ENCODE measurements at places on chromosomes 16 and 17. TPM values are rescaled to one million over a fixed set of nuclear protein-coding genes. Genes with fewer than 3 reads are reported as not detected.

DNA sequence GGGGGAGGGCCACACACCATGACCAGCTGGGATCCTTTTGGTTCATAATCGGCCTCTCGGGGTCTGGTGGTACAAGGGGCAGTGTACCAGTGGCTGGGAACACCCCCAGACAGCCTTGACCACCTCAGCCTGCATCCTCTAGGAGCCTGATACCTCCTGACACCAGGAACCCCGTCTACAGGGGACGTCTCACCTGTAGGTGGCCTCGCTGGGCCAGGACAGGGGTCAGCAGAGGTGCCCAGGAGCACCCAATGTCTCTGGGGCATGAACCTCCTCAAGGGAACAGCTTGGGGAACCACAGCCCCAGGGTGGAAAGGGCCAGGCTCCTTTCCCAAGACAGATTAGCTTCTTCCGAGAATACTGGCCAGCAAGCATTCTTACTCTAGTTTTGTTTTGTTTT, 2.5 kb upstream of the METRNL start:
- ATAC-seq = no peak

- ATAC-seq = peak; percentile 3
These were observed 1.7 kb downstream of the YBX2 start for GRCh38 chr17:7292729-7293128.

- no peak for ATAC-seq
These were observed 33.4 kb upstream of the IL34 start for GRCh38 chr16:70612931-70613330.

GRCh38 chr16:2366660-2367309, 26.3 kb upstream of the ABCA3 start:
- ATAC-seq = no peak

GRCh38 chr17:63173903-63174302, 207.9 kb downstream of the TANC2 start:
- peak; percentile 82 for ATAC-seq

DNA sequence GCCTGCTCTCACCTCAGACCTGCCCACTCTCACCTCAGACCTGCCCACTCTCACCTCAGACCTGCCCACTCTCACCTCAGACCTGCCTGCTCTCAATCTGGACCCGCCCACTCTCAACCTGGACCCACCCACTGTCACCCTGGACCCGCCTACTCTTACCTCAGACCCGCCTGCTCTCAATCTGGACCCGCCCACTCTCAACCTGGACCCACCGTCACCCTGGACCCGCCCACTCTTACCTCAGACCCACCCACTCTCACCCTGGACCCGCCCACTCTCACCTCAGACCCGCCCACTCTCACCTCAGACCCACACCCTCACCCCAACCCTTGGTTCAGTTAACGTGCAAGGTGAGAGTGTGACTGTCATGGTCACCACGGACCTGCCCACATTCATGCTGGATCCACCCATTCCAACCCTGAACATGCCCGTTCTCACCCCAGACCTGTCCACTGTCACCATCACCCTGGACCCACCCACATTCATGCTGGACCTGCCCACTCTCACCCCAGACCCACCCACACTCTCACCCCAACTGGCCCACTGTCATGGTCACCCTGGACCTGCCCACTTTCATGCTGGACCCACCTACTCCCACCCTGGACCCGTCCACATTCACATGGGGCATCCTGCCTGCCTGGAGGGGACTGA, 31.2 kb upstream of the ENPP7 start:
- ATAC-seq = no peak

DNA sequence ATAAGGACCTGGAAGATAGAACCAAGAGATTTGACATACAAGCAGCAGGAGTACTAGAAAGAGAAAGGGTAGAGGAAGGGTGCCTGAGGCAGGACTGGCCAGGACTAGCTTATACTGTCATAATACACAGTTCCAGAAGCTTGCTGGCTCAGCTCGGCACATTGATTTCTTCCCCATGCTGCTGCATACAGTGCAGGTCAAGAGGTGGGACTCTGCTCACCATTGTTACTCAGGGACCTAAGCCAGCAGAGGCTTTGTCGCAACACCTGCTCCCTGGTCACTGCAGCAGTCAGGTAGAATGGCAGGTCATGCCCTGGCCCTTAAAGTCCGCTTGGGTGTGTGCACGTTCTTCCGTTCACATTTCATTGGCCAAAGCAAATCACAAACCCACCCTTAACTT, 32.8 kb downstream of the LDHD start:
- ATAC-seq = peak; percentile 30

DNA sequence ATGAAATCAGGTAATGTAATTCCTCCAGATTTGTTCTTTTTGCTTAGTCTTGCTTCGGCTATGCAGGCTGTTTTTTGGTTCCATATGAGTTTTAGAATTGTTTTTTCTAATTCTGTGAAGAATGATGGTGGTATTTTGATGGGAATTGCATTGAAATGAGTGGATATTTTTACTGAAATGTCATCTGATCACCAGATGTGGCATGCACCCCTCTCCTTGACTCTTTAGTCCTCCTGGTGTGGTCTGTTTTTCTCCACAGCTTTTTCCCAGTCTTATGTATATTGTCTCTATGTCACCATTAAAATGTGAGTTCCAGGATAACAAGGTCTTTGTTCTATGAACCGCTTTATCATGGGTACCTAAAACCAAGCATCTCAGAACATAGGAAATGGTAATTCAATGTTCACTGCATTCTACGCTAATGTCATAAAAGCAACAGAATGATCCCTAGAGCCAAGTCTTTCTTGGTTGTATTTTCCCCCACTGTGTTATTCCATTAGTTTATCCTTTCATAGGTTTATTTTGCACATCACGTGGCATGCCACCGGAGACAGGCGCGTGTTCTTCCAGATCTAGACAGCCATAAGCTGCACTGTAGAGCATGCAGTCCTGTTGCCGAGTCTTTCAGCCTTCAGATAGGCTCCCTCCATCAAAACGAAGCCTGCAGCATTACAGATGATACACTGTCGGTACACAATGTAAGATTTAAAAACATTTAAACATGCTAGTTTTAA, 172.5 kb downstream of the RPTOR start:
- no peak for ATAC-seq

- ATAC-seq = peak; percentile 23
These were observed 35.2 kb upstream of the CAPN15 start for GRCh38 chr16:492211-492875.

DNA sequence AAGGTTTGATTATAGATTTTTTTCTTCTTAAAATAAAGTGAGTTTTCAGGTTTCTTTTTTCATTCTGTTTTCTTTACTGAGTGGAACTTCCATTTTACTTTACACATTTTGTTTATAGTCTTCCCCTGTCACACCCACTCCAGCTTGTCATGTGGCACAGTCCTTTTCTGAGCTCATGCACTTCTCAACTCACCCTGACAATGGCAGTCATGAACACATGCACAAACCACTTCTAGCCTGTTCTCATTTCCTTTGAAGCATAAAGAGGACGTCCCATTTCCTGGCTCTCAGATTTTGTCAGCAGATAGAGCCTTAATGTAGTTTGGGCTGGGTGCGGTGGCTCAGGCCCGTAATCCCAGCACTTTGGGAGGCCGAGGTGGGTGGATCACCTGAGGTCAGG, 168.0 kb downstream of the AHSP start:
- peak; percentile 71 for ATAC-seq

DNA sequence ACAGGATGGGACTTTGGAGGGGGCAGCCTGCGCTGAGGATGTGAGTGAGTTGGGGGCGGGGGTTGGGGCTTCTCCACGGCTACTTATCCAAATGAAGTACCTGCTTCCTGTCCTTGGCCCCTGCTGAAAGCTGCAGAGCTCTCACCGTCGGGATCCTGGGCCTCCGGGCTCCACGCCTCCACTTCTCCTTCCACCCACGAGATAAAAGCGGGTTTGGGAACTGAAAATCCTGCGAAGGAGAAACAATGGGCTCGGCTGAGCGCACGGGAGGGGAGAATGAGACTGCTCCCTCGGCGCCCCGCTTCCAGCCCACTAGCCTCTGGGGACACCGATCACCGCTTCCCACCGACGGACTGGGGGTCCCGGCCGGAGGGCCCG, 486 bp downstream of the ZNF785 start:
- no peak for ATAC-seq

DNA sequence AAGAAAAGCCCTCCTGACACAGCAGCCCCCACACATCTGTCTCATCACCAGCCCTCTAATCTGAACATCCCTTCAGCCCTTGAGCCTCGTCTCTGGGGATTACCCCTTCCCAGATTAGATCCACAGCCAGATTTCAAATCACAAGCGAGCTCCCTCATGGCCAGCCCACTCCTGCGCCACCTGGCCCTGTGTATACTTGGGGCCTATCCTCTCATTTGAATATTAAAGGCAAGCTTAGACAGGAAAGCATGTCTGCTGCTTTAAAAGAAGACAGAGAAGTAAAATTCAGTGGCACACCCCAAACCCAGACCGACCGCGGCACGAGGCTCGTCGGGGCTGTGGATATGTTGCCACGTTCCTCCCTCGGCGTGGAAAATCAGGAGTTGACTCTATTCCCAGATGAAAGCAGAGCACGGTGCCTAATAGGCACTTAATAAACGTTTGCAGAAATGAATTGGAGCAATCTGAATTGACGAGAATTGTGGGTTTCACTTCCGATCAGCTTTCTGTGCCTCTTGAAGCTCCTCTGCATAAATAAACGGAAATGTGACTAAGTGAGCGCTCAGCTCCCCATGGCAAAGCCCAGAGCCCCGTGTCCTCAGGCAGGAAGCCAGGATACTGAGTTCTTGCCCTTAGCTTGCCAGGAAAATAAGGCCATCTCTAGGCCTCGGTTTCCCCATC, 108.0 kb downstream of the CCDC182 start:
- peak; percentile 62 for ATAC-seq

DNA sequence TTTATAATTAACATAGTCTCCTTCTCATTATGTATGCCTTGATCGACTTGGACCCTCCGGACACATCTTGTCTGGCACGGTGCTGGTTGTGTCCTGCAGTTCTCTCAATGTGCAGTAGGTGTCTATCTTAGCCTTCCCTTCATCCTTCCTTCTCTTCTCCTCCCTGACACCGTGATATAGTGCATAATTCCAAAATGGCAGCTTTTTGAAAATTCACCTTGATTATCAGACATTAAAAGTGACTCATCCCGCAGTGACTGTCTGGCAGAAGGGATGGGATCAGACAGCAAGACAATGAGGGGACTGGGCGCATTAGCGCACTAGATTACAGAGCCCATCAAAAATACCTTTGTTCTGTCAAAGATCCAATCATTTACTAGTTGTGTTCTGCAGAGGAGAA, 70.0 kb upstream of the PMFBP1 start:
- ATAC-seq = peak; percentile 77

DNA sequence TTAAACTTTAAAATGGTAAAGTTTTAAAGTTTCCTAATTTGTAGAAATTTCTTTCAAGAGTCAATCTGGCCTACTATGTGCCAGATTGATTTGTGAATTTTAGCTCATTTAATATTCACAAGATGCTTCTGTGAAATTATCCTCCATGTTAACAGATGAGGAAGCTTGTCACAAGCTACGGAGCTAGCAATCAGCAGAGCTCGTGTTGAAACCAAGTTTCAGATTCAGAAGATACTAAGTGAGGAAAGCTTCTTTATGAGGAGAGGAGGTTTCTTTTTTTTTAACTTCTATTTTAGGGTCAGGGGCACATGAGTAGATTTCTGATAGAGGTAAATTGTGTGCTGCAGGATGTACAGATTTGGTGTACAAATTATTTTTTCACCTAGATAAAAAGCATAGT, 135.9 kb downstream of the HS3ST4 start:
- no peak for ATAC-seq

GRCh38 chr17:77501101-77501566, 360.4 kb downstream of the SEC14L1 start:
- no peak for ATAC-seq

DNA sequence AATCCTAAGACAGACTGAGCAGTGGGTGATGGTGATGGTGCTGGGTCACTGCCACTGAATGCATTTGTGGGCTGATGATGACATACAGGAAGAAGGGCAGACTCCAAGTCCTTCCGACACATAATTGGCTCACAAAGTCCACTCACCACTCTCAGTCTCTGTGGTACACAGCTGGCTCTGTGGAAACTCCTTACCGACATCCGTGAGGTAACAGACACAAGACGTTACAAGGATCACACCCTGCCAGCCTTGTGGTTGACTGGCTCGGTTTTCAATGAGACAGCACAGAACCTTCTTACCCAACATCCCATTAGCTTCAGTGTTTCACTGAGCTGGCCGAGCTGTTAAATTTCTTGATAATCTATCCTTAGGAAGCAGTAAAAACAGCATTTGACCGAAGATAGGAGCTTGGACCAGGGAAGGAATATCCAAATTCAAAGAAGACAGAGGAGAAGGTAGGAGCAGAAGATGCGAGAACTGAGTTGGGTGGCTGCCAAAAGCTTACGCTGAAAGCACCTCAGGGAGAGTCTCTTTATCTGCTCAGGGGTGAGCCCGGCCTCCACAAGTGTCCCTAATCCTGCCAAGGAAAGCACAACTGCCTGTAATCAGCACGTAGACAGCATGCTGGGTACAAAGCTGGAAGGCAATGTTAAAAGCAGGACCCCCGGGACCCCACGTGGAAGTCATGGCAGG, 5.5 kb upstream of the MXRA7 start:
- peak; percentile 42 for ATAC-seq

- peak; percentile 56 for ATAC-seq
These were observed 1.3 kb upstream of the SCN4A start for GRCh38 chr17:63973930-63974593.

GRCh38 chr17:3667366-3668278, 756 bp downstream of the TAX1BP3 start:
- ATAC-seq = peak; percentile 77

DNA sequence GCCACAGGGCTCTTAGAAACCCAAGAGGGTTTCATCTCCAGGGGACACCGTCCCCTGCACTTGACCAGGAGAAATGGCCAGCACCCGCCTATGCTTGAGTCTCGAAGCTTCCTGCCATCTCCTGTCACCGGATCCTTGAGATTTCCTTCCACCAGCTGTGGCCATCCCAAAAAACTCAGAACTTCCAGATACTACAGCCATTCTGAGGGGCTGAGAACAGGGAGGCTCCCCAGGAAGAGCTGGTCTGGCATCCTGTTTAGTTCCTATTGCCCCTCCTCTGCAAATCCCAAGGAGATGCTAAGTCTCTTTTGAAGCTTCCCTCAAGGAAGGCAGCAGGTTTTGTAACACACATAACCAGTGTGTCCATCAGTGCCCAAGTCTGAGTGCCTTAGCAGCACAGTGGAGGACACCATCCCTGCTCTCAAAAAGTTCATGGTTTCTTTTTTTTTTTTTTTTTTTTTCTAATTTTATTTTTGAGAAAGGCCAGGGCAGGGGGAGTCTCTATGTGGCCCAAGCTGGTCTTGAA, 2.0 kb downstream of the UBALD2 start:
- no peak for ATAC-seq

- ATAC-seq = no peak
These were observed 66.5 kb downstream of the GNAO1 start for GRCh38 chr16:56257666-56258342.

- peak; percentile 89 for ATAC-seq
These were observed 32.1 kb upstream of the FBXW10B start for GRCh38 chr17:15651583-15652110.

The CCL13 gene
- total RNA-seq = 0.24 TPM

The MAP1LC3B gene
- 29.8 TPM for total RNA-seq

The C17orf78 gene
- total RNA-seq = not detected

The ALDH3A1 gene
- 194 TPM for total RNA-seq

The KRTAP3-1 gene
- total RNA-seq = not detected

The ZNF200 gene
- total RNA-seq = 4.1 TPM

The CHD3 gene
- 50.7 TPM for total RNA-seq

The CANT1 gene
- total RNA-seq = 55.5 TPM

The CBFA2T3 gene
- 1.1 TPM for total RNA-seq

The RNF227 gene
- total RNA-seq = 2.4 TPM

The SPATA22 gene
- not detected for total RNA-seq

Measured in esophagus mucosa (tissue), 1 donor.